SW480 (cell line): ENCODE measurements at places on chromosomes 5 and 9.

- DNase-seq = no peak
These were observed 6.0 kb downstream of the CEL start for GRCh38 chr9:133067813-133068212.

DNA sequence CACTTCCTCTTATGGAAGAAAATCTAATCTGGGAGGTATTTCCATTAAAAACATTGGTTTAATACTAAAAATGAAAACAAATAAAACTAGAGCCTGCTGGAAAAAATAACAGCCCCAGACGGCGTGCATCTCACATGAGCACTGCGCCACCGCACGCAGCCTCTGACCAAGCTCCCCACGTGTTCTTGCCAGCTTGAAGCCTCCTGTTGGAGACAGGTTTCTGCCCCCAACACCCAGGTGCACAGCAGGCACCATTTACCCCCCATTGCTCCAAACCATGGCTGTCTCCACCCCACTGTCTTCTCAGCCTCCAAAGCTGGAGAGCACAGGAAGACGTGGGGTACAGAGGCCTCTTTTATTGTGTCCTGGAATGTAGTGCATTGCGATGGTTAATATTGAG is 10.7 kb upstream of the COL5A1 start:
- DNase-seq = no peak

- no peak for DNase-seq
These were observed 19.7 kb downstream of the TLE4 start for GRCh38 chr9:79591458-79591857.

DNA sequence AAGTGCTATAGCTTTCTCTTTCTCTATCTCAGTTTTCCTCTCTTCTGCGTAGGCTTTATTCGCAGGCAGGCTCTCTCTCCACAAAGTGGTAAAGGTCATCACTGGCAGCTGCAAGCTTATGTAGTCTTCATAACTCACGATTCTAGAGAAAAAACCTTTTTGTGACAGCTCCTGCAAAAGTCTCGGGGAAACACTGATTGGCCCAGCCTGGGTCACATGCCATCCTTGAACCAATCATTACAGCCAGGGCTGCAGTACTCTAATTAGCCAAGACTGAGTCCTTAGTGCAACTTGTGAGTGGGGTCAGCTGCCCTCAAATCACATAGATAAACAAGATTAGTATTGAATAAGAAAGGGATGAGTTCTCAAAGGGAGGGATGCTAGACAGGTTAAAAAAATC is 18.3 kb upstream of the FRMPD1 start:
- no peak for DNase-seq

GRCh38 chr9:120538339-120538738 is 41.6 kb downstream of the CDK5RAP2 start:
- DNase-seq = no peak

- no peak for DNase-seq
These were observed 57.8 kb downstream of the PPIC start for GRCh38 chr5:122978644-122979297.

DNA sequence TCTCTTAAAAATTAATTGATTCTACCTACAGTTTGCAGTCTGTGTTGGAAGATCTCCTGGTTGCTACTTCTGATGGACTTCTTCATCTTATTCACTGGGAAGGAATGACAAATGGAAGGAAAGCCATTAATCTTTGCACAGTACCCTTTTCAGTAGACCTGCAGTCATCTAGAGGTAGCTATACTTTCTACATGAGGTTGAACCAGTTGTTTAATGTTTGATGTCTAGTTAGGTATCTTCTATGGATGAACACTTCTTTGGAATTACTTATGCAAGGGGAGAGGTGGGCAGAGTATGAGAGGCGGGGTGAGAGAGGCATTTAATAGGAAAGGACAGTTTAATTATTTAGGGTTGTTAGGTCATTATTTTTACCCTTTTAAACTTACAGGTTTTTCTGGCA is 91.2 kb downstream of the RIC1 start:
- no peak for DNase-seq

DNA sequence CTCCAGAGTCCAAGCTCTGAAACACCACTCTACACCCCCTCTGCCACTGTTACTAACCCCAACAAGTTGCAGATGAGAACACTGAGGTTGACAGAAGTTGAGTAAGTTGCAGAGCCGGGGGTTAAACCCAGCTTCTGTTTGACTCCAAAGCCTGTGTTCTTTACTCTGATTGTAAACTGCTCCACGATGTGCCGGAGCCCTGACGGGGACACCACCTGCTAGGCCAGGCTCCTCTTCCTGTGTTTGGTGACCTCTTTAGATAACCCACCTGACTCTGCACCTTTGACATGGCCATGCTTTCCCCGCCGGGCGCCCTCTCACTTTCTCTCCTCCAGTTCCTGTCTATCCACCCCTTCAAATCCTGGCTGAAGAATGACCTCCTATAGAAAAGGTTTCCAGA is 96.7 kb downstream of the PAX5 start:
- no peak for DNase-seq

GRCh38 chr5:15598294-15598902 is 98.4 kb downstream of the FBXL7 start:
- DNase-seq = no peak

- DNase-seq = peak; percentile 84
These were observed 7.9 kb downstream of the SLC6A3 start for GRCh38 chr5:1437226-1437829.

GRCh38 chr5:87243161-87243844 is 24.4 kb upstream of the RASA1 start:
- DNase-seq = no peak

DNA sequence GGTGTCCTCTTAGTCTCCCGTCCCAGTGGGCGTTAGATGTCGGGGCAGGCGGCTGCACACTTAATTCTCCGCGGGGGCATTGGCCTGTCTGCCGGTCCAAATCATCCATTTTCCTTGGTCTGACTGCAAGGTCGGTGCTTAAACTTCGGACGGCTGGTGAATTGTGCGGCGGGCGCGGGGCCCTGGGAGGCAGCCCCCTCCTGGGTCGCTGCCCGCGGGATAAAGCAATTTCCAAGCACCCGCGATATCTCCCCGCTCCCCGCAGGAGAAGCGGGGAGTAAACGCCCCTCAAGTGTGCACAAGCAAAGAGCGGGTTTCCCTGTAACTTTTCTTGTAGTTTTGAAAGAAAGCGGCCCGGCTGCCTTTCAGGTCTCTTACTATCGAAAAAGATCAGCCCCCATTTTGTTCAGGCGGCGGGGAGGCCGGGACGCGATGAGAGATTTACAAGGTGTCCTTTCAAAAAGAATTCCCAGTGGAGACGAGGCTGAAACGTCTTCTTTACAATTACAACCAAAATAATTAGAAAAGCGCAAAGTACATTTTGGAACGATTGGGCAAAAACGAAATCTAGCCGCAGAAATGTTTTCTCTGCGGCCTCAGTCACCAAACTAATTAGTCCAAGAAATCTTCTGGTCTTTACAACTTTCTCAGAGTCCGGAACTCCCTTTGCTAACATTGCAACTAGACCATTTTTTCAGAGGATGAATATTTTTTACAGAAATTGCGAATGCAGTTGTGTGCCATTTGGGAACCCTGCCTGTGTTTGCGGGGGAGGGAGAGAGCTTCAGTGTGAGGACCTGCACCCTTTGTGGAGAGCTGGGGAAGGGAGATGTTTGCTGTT is 1.8 kb downstream of the IRX1 start:
- DNase-seq = no peak

DNA sequence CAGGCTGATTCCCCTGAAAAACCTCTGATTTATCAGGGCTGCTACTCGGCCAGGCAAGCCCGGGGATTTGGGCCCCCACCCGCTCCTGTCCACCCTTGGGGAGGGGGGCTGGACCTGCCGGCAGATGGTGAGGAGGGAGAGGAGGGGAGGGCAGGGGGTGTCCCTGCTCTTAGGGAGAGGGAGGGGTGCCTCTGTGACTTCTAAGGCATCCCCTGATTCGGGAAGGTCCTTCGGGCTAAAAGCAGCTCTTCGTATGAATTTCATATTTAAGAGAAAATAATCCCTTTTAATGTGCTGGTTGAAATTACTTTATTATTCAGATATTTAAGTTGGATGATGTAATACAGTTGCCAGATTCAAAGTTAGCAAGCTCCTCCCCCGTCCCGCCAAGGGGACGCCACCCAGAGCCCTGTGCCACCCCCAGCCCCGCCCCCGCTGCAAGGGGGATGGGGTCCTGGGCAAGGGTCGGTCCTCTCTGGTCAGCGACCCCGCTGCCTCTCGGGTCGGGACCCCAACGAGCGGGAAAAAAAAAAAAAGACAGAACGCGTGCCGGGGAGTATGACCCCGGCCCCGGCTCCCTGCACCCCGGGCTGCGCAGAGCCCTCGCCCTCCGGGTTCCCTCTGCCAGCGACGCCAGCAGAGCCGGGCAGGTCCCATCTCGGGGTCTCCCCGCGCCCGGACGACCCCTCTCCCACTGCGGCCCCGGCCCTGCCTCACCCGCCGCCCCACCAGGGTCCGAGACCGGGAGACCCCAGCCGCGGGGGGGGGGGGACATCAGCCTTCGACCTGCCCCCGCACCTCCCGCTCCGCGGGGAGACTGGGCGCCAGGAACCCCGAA is 12.4 kb downstream of the LHX3 start:
- DNase-seq = no peak

DNA sequence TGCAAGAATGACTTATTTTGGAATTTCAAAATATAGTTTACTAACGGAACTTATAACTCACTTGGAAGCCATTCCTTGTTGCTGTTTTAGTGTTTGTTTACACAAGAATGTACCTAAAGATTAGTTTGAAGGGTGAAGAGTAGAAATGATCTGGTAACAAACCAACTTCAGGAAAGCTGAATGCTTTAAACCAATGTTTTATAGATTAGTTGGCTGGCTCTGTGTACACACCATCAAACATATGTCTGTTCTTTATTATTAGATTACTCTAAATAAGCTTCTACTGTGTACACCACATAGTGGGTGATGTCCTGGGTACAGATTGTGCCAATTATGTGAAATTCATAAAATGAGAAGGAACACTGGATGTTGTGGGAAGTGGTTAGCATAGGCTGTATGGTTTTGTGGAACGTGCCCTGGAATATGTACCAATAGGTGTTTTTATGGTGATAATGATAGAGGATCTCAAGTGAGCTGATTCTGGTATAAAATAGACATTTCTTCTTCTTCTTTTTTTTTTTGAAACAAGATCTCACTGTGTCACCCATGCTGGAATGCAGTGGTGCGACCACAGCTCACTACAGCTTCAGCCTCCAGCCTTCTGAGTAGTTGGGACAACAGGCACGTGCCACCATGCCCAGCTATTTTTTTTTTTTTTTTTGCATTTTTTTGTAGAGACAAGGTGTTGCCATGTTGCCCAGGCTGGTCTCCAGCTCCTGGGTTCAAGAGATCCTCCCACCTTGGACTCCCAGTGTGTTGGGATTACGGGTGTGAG is 109.3 kb upstream of the DHFR start:
- DNase-seq = no peak

GRCh38 chr5:78050888-78051287 is 243.6 kb downstream of the AP3B1 start:
- peak; percentile 1 for DNase-seq

DNA sequence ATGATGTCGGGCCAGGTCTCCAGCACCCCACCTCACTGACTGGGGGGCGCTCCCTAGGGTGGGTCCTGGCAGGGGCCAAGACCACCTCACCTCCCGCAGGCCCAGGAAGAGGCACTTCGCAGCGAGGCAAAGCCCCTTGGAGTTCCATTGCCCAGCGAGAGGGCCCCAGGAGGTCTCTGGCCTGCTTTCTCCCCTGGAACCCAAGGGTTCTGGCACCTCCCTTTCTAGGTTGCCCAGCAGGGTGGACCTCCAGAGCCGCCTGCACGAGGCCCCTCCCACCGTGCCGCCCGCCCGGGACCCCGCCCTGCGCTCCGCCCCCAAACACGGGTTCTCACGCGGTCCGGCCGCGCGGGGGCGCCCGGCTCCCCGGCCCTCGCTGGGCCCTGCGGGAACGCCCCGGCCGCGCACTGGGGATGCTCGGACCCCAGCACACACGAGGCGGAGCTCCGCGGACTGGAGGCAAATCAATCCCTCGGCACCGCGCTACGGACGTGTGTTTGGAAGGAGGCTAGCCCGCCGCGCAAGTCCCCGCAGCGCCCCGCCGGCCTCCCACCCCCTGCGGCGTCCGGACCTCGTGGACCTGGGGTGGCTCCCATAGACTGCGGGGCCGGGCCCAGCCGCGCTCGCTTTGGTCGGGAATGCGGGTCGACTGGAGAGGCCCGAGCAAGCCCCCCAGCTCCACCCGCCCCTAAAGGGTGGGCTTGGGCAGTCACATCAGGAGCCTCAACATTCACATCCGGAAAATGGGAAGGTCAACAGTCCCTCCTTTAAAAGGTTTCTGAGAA is 99.5 kb upstream of the LMX1B start:
- no peak for DNase-seq

GRCh38 chr9:16516891-16517290 is 353.6 kb downstream of the BNC2 start:
- DNase-seq = no peak

DNA sequence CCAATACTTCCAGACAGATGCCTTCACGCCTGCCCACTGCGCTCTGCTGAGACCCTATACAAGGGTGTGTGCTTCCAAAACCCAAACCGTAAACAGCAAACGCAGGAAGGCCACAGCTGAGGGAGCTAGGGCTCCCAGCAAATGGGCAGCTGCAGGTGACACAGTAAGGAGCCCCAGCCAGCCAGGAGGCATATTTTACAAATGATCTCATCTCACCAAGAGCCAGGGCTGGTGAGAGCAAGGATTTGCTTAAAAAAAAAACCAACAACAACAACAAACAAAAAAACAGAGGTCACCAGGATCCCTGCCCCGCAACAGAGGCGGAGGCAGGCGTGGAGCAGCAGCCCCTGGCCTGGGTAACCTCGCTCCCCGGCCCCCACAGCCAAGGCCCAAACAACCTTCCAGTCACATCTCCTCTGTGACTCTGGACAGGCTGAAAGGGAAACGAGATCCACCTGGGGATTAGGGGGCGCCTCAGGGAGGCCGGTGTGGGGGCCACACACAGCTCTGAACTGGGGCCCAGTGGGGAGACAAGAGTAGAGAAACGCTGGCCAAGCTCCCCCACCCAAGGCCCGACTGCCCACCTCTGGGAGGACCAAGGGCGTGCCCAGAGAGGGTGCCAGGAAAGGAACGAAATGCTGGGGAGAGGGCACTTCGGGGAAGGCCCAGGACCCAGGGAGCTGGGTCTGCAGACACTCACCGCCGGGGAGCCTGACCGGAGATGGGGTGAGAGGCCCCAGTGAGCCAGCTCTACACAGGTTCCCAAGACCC is 3.3 kb downstream of the NACC2 start:
- DNase-seq = no peak

GRCh38 chr5:95375591-95375990 is 15.6 kb upstream of the FAM81B start:
- no peak for DNase-seq

DNA sequence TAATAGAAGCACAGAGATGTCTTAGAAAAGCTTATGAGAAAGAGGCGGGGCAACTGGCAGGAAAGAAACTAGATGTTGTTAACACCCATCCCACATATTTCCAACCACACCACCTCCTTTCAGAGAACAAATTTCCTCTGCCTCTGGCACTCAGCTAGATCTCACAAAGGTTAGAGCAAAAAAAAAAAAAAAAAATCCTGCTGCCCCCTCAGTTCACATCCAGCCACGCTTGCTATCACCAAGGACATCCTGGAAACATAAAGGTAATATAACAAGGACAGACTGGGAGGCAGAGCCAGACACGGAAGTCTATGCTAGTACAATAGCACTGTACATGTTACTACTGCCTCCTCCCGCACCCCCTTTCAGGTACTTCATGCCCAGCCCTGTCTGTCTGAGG is 238.0 kb upstream of the PTGER4 start:
- DNase-seq = no peak

- DNase-seq = no peak
These were observed 34.5 kb downstream of the C9orf57 start for GRCh38 chr9:72025906-72026305.

GRCh38 chr9:123490688-123491087 is 134.7 kb downstream of the CRB2 start:
- DNase-seq = no peak
